ENCODE measurements at places on chromosomes 2 and 18.

- no peak for DNase-seq
These were observed 37.4 kb upstream of the SATB2 start for GRCh38 chr2:199495147-199495546.

DNA sequence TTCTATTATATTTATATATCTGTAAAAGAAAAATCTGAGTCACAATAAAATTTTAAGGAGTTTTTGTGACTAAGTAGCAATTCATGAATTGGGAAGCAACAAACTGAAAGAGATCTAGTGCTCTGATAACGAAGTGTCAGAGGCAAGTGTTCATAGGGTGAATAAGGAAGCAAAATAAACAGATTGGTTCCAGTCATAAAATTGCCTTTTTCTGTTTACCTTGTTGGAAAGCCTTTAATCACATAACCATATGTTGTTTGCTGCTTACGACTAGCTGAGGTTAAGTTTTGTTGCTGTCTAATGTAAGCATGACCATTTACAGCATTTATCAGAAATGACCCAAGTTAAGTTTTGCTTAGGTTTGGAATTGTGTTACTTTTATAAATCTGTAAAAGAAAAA lies 358.9 kb downstream of the ARL6IP6 start:
- DNase-seq: no peak

DNA sequence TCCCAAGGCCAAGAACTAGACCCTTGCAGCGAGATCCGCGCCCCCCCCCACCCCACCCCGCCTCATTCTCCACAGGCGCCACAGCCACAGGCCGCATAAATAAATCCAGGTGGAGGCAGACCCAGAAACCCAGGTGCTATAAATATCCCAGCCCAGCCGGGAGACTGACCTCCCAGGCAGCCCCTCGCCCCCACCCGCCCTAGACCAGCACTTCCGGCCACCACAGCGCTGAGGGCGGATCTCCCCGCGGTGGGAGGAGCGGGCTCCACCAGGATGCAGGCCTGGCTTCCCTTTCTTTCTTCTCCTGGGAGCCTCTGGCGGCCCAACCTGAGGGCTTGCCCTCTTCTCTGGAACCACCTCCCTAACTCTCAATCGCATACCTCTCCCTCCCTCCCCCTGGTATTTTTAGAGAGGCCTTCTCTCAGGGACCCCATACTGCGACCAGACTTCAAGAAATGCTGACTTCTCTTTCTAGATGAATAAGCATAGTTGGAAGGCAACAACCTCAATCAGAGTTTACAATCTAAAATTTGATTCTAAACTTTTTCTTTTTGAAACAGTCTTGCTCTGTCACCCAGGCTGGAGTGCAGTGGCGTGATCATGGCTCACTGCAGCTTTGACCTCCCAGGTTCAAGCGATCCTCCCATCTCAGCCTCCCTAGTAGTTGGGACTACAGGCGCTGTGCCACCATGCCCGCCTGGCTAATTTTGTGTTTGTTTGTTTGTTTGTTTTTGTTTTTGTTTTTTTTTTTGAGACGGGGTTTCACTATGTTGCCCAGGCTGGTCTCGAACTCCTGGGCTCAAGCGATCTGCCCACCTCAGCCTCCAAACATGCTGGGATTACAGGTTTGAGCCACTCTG lies 55.0 kb downstream of the PKDCC start:
- DNase-seq: no peak

- DNase-seq: no peak
These were observed 146.0 kb downstream of the AGAP1 start for GRCh38 chr2:235639885-235640284.

DNA sequence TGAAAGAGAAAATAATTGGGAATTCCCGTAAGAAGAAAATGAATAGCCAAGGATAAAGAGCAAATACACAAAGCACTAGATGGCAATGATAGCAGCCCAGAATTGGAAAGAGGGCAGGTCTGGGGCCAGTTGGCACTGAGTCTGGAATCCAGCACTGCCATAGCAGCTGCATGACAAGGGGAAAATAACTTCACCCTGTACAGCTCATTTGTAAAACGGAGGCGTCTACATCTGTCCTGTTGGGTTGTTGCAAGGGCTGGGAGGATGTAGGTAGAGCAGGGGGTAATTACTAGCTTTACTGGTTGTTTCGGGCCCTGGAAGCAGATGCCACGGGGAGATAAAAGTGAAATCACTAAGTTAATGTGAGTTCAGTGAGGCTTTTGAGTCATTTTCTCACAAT lies 110.0 kb upstream of the RASGRP3 start:
- peak; percentile 79 for DNase-seq

DNA sequence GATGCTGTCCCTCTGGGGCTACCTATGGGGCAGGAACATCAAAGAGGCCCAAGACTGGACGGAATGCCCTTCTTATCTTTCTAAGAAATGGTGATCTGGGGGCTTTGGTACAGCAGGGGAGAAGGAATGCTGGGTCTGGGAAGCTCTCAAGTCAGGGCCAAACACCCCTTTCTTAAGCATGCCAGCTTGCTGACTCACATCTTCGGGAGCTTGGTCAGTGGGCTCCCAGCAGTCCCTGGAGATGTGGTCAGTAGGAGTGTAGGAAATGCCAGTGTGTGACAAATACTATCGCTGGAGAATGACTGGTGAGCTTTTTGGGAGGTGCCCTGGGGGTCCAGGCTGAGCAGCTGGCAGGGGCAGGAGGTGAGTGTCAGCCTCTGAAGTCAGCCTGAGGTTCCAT lies 105.0 kb upstream of the CDC42EP3 start:
- no peak for DNase-seq

GRCh38 chr2:90076311-90076710 lies 1384.8 kb downstream of the RPIA start:
- DNase-seq: no peak

DNA sequence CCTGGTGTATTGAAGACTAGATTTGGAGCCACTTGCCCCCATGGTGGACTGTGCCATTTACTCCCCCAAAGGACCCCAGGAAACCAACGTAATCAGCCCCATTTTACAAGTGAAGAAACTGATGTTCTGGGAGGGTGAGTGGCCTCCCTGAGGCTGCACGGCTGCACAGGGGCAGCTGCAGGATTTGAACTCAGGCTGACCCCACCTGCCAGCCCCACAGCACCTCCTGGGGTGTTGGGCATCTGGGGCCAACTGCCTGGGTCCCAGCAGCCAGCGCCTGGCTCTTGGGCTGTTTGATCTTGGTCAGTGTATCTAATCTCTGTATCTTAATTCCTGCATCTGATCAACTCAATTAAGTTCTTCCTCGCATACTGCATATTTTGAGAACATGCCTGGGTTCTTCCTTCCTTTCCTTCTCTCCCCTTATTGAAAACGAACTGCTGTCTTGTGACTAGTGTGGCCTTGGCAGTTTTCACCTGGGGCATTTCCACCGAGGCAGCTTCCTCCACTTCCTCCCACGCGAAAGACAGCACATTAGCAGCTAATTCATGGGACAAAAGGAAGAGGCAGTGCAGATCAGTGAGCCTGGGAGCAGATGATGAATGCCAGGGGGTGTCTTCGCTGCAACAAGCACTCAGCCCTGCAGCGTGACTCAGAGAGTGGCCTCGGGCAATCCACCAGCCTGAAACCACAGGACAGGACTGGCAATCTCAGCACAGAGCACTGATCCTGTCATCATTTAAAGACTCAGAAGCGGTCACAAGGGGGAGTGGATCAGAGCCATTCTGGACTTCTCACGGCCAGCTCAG lies 184.1 kb upstream of the RAB12 start:
- no peak for DNase-seq

DNA sequence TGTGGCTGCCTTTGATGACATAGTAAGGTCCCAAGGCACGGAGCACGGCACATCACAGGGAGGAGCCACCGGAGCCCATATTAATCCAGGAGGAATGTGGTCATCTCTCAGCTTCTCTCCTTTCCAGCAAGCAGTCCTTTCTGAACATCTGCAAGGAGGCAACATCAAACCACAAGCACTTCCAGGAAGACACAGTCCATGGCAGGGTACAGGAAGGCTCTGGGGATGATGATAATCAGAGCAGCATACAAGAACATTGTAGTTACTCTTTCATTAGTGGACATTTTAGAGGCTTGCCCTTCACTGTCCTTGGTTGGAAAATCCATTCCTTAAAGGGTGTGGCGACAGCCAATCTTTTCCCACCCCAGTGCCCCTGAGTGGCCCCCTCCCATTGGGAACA lies 31.1 kb downstream of the YPEL5 start:
- DNase-seq: no peak

- no peak for DNase-seq
These were observed 8.8 kb downstream of the IMMT start for GRCh38 chr2:86186431-86186830.
